ENCODE measurements at places on chromosomes 11 and 22.

DNA sequence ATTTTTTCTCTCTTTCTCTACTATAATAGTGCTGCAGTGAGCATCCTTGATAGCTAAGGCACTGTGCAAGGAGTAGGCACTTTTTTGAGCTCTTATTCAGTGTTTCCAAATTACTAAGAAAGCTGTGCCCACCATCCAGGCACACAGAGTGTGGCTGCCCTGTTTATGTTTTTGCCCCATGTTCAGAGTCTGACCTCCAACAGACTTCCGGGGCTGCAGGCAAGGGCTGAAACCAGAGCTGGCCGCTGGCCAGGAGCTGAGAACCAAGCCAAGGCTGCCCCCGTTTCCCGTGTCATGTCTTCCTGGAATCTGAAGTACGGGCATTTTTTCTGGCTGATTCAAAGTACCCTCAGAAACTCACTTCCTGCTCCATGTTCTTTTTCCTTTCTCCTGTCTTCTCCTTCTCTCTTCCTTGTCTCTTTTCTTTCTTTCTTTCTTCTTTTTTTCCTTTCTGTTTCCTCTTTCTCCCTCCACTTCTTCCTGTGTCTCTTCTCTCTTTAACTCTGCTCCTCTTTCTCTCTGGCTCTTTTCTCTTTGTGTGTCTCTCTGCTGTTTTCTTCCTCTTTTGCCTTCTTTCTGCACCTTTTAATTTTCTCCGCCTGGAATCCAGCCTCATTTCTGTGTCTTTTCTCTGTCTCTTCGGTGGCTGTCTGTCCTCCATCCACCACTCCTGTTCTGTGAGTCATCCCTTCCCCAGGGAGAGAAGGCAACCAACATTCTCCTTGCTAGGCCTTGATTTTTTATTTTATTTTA lies 17.0 kb upstream of the KCTD14 start:
- no peak for DNase-seq

- no peak for DNase-seq
These were observed 39.8 kb downstream of the RELT start for GRCh38 chr11:73415854-73416615.

DNA sequence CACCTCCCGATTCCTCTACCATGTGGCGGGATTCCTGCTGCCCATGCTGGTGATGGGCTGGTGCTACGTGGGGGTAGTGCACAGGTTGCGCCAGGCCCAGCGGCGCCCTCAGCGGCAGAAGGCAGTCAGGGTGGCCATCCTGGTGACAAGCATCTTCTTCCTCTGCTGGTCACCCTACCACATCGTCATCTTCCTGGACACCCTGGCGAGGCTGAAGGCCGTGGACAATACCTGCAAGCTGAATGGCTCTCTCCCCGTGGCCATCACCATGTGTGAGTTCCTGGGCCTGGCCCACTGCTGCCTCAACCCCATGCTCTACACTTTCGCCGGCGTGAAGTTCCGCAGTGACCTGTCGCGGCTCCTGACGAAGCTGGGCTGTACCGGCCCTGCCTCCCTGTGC lies 10.5 kb downstream of the CXCR5 start:
- DNase-seq: no peak

DNA sequence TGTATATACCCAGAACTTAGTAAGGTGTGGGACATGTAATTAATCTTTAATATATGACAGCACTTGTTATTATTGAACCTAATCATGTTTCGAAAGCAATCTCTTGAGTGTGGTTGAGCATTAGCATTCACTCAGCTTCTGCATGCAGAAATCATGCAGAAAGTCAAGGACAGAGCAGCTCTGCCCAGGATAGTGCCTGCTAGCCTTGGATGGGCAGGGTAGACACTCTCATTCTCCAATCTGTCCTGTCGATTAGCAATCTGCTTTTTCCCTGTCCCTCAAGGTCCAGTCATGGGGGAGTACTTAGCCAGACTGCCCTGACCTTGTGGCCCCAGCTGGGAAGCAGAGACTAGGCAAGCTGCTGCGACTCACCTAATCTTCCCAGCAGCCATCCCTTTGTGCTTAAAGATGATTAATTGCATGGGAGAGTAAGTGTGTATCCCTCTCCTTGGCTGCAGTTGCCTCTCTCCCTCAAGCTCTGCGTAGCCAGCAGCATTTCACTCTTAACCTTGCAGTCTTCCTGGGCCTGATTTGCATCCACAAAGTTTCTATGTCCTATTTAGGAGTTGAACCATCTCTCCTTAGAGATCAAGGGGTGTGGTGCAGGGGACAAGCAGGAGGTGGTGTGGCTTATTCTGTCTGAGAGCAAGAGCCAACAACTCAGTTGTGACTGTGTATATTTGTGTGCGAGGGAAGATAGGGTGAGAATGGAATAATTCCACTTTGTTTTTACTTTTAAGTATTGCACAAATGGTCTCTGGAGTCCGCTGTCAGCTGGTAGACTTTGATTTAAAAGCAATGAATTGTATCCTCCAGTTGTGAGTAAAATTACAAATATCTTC lies 101.4 kb downstream of the FDX1 start:
- DNase-seq: no peak

DNA sequence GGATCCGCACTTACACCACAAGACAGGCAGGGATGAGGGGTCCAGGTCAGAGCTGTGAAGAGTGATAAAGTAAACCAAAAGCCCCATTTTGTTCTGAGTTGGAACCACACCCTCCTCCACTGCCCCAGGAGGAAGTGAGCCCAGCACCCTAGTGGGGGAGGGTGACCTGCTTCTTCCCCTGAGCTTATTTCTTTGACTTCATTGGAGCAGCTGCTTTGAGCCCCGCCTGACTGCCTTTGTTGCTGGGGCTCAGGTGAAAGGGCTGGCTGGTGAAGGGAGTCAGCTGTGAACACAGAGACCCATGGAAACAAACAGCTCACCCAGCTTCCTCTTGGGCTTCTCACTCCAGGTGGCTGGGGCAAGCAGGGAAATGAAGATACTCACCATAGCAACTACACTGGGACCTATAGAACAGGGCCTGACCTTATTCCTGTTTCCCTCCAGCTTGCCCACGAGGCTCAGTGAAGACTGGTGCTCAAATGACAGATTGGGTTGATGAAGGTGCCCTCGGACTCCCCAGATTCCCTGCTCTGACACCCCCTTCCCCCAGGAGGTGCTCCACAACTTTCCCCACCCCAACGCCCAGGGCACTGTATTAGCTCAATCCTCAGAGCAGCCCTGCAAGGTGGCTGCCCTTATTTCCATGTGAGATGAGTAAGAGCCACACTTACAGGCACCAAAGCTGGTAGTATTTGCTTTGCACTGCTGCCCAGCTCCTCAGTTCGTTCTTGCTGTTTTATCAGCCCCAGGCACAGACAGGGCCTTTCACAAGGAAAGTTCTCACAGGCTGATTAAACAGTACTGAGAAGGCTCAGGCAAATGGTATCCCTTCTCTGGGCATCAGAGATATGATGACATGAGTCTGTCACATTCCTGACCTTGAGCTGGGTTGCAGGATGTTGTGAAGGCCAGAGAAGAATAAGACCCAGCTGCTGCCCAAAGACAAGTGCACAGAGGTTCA lies 2.4 kb downstream of the UCP2 start:
- peak; percentile 93 for DNase-seq

DNA sequence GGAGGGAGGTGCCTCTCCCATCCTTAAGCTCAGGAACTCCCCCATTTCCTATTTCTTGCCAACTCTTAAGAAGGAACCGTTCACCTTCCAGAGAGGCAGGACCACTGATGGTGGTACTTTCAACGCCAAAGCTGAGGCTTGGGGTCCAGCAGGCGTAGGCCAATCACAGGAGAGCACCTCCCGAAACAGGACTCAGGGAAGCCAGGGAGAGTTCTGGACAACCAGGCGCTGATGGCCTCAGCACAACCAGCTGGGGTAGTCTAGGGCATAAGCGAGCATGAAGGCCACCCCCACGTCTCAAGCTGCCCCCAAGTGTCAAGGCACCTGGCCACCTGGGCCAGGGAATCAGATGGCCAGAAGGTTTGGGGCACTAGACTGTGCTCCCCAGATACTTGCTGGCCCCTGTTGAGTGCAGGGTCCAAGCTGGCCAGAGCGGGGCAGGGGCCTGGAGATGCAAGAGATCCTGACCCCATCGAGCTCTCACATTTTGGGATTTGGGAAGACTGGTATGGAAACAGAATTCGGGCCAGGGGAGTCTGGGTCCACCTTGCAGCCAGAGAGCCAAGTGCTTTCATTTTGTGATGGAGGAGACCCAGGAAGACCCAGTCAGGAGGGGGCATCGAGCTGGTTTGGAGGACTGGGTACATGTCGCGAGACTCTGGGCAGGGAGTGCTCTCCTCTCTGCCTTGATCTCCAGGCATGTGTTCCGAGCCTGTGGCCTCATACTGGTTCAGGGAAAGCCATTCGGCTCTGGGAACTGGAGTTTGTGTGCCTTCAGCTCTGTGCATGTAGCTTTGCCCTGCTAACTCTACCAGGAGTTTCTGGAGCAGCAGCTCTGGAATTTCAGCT lies 926 bp downstream of the CD6 start:
- DNase-seq: peak; percentile 54

- DNase-seq: no peak
These were observed 4.2 kb downstream of the CLDN5 start for GRCh38 chr22:19520007-19520406.

GRCh38 chr22:36702842-36703215 lies 723 bp downstream of the CACNG2 start:
- no peak for DNase-seq

- no peak for DNase-seq
These were observed 6.2 kb downstream of the TSKU start for GRCh38 chr11:76789443-76789719.

DNA sequence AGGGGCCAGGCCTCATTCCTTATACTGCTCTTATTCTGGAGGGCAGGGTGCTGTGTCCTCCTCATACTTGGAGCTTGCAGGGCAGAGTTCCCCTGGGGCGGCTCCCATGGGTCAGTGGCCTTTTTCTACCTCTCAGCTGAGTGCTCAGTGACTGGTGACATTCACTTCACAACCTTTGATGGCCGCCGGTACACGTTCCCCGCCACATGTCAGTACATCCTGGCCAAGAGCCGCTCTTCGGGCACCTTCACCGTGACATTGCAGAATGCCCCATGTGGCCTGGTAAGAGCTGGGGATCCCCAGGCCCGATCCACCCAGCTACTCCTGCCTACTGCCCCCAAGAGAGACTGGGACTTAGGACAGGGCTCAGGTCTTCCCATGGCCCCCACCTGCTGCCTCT lies 14.5 kb downstream of the OTOG start:
- DNase-seq: no peak

DNA sequence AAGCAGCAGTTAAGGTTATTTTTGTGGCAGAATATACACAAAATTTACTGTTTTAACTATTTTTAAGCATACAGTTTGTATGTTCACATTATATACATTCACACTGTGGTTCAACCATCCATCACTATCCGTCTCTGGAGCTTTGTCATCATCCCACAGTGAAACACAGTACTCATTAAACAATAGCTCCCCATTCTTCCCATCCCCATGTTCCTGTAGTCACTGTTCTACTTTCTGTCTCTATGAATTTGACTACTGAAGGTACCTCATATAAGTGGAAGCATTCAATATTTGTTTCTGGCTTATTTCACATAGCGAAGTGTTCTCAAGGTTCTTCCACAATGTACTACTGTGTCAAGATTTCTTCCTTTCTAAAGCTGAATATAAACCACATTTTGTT lies 32.6 kb downstream of the ZBTB44 start:
- DNase-seq: no peak

GRCh38 chr11:106548406-106548805 lies 469.9 kb downstream of the GUCY1A2 start:
- no peak for DNase-seq

DNA sequence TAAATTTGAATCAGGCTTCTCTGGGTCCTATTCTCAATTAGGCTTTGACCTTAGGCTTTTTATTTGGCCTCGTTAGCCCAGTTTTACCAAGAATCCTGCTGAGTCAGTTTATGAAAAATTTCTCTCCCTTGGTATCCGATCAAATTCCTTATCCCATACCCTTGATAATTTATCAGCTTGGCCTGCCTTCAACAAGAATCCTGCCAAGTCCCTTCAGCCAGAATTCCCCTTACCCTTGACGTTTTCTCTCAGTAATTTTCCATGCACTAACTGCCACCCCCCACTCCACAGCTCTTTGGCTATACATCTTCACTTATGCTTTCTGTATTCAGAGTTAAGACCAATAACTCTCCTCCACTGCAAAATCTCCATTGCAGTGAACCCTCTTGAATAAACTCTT lies 811.0 kb upstream of the CCDC90B start:
- DNase-seq: no peak

GRCh38 chr22:28025866-28026575 lies 107.0 kb upstream of the PITPNB start:
- no peak for DNase-seq

DNA sequence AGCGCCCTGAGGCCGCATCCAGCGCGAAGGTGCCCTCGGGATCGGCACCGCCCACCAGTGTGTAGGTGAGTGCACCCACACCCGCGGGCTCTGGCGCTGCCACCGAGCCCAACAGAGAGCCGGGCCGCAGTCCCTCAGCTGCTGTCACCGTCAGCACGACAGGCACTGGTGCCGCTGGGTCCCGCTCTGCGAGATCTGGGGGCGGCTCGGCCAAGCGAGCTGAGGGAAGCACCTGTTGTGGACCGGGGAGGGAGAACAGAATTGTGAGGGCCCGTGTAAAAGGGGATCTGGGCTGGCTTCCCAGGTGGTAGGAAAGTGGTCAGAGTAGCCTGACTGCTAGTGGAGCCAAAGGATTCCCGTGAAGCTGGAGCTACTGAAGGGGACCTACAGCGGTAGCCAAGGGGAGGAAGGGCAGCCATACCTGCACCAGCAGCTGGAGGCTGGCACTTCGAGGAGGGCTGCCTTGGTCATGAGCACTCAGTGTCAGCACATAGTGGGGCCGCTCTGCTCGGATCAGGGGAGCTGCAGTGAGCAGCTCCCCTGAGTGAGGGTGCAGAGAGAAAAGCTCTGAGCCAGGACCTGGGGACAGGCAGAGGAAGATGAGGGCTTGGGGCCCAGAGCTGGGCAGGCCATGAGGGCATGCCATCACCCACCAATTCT lies 11.5 kb upstream of the TPP1 start:
- no peak for DNase-seq

- DNase-seq: no peak
These were observed 4.1 kb downstream of the BRMS1 start for GRCh38 chr11:66340596-66341501.

DNA sequence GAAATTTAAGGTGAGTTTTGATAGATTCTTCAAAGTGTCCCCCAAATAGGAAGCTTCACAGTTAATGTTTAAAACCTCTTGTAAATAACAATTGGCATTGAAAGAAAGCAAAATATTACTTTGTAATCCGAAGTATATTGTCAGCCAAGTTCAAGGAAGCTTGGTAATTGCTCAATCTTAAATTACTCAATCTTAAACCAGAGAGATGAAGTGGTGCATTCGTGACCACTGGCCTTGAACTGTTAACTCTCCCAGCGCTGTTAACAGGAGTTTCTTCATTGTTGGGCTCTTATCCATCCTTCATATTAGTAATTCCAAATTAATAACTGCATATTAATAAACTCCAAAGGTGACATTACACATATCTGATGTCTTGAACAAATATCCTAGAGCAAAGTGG lies 20.6 kb upstream of the FDX1 start:
- DNase-seq: no peak

- no peak for DNase-seq
These were observed 1.5 kb upstream of the SMPD1 start for GRCh38 chr11:6388748-6389147.

GRCh38 chr11:3959015-3959902 lies 103.8 kb downstream of the STIM1 start:
- DNase-seq: no peak

- DNase-seq: peak; percentile 9
These were observed 836 bp downstream of the SPON1 start for GRCh38 chr11:13963169-13963948.

- no peak for DNase-seq
These were observed 726.1 kb upstream of the CCDC90B start for GRCh38 chr11:84012171-84012826.

- no peak for DNase-seq
These were observed 18.9 kb downstream of the ZBTB16 start for GRCh38 chr11:114078423-114078822.

Data from CD4-positive, alpha-beta T cell treated with Interleukin-17A for 1 hour (primary cell).